ENCODE measurements at places on chromosomes 13 and 19.

- peak; percentile 25 for DNase-seq
Observed at GRCh38 chr19:49210108-49210900, 52.7 kb downstream of the TRPM4 start.

DNA sequence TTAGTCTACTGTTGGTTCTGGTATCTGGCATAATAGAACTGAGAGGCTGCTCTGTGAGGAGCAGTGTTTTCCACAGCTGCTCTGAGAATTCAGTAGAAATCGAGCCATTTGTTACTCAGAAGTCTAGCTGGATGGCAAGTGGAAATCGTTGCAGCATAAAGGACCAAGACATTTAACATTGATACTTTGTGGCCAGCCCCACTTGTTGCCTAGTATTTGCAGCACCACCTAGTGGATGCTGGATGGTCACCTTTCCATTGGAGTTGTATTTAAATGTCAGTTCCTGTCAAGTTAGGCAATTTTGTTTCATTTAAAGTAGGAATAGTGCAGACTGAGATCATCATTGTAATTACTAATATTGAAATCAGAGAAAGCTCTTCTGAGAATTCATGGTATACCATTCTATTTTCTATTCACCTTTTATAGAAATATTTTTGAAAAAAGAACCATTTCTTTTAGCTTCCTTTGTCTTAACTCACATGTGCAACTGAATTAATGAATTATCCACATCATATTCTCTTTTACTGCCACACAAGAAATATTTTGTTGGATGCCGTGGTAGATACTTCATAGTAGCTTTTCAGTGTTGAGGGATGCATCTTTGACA is 64.6 kb downstream of the PDS5B start:
- peak; percentile 48 for DNase-seq

DNA sequence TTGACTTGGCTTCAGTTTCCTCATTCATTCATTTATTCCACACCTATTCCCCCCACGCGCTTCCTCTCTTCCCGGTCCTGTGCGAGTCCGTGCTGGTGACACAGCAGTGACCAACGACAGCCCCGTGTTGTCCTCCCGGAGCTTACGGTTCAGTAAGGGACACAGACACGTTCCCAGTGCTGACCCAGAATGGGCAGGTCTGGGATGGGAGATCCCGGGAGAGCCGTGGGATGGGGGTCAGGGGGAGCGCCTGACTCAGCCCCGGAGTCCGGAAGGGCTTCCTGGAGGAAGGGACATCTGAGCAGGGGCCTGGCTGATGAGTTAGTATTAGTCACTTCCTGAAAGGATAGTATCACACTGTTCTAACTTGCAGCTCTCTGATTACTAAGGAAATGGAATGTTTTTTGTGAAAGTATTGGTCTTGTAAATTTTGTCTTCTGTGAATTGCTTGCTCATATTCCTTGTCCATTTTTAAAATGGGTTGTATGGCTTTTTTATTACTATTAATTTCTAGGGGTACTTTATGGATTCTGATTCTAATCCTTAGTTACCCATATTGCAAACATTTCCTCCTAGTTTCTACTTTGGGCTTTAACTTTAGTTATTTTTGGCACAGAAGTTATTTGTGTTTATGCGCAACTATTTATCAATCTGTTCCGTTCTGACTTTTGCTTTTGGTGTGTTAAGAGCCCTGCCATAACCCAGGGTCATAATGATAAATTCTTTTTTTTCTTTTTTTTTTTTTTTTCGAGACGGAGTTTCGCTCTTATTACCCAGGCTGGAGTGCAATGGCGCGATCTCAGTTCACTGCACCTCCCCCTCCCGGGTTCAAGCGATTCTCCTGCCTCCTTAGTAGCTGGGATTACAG is 708 bp upstream of the ERCC1 start:
- no peak for DNase-seq

DNA sequence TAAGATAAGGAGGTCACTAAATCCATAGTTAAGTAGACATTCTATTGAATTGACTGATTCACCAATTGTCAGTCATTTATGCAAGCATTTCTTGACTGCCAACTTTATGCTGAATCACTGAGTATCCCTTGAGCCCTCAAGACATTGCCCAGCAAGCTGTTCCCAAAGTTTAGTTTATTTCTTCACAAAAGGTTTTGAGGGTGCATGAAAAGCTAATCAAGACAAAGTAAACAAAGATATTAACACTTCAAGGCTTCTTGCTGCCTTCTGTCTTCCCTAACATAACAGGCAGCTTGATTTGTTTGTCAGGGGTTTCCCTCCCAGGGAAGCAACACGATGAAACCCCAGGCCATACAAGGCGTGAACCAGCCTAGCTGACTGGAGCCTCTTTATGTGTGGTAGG is 374.4 kb downstream of the SPRY2 start:
- no peak for DNase-seq

DNA sequence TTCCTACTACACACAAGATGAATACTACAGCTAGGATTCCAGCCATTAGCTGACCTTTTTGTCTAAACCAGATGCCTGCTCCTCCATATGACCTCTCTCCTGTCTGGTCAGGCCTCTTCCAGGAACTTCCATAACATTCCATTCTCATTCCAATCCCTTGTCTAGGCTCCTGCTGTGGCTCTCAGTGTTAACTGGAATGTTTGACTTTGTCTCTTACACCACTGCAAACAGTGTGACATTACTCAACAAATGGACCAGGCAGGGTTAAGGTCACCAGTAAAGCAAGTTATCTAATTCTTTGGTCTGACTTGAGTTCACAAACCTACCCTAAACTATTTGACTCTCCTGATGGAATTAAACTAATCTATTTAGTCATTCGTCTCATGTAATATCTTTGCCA is 2.1 kb upstream of the GPC6 start:
- no peak for DNase-seq

GRCh38 chr19:29324291-29324680 is 111.3 kb upstream of the UQCRFS1 start:
- DNase-seq = no peak

DNA sequence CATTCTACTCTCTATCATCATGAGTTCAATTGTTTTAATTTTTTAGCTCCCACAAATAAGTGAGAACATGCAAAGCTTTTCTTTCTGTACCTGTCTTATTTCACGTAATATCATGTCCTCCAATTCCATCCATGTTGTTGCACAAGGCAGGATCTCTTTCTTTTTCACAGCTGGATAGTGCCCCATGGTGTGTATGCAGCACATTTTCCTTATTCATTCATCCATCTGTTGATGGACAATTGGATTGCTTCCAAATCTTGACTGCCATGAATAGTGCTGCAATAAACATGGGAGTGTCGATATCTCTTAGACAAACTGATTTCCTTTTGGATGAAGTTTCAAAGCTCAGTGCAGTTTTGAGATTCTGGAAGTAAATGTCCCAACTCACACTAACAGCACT is 326.9 kb downstream of the FGF9 start:
- DNase-seq = no peak
